GM03348 (cell line): ENCODE measurements at places on chromosomes 12 and 14.

- no peak for DNase-seq
Measured at GRCh38 chr14:59213368-59214315, 25.2 kb downstream of the DAAM1 start.

GRCh38 chr12:92290886-92291285 lies 145.2 kb upstream of the BTG1 start:
- DNase-seq: no peak

DNA sequence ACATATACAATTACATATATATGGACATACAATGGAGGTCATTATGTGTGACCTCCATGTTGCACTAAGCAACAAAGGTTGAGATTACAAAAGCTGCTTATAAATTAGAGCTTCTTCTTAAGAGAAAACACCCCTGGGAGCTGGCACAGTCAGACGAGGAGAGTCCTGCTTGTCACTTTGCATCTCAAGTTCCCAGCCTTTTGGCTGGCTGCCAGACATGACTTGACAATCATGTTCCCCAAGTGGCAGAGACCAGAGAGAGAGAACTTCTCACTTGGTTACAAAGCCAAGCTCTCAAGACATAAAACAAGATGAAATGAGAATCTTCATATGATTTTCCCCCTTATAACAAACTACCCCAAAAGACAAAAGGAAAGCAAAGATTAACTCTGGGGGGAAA lies 8.5 kb upstream of the SYNJ2BP start:
- no peak for DNase-seq

DNA sequence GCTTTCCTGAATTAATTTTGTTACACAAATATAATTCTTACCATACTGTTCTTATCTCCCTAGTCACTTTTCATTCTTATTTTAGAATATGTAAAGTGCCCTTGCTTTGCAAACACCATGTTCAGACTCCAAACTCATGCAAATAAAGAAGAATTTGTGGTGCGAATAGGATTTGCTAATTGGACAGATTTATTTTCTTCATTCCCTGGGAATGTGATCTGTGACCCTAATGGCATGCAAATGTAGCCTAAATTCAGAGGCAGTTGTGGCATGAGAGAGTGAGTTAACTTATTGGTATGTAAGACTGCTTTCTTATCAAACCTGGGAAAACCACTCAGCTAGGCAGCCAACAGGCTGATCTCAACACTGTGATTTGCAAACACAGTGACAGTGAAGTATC lies 10.0 kb downstream of the CAPZA3 start:
- peak; percentile 79 for DNase-seq

DNA sequence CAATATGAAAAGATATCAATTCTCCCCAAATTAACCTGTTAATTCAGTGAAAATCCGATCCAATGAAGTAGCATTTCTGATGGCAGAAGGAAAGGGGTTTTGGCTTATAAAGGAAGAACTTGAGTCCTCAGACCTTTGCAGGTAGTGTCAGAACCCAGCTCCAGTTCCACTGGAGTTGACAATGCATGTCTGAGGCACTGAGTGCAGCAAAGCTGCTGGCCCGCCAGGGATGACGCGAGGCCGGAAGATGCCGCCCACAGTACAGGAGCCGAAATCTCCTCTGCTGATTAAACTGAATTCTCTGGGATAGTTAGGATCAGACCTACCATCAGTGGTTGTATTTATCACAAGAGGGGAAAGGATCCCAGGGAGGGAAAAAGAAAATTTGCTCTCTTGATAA lies 220.7 kb downstream of the MSRB3 start:
- no peak for DNase-seq

DNA sequence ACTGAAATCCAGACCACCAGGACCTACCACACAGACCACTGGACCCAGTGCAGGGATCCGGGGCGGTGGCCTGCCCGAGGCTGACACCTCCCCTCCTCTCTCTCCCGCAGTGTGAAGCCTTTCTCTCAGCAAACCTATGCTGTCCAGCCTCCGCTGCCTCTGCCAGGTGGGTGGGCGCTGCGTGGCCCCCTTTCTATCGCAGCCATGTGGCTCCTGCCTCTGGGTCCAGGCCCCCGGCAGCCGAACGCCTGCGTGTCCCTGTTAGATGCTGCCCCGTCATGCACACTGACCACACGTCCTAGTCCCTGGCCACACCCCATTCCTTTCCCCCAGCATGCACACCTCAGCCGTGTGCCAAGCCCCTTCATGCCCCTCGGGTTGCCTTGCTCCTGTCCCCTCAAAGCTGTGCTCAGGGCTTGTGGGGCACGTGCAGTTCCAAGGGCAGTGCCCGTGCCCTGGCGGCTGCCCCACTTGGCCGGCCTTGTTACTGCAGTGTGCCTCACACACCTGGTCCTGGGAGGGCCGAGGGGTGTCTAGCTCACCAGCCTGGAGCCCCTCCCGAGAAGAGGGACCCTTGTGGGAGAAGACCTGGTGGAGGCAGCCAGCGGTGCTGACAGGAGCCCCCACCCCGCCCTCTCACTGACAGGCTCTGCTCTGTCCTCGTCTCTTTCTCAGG lies 58.0 kb upstream of the TSPAN9 start:
- no peak for DNase-seq

DNA sequence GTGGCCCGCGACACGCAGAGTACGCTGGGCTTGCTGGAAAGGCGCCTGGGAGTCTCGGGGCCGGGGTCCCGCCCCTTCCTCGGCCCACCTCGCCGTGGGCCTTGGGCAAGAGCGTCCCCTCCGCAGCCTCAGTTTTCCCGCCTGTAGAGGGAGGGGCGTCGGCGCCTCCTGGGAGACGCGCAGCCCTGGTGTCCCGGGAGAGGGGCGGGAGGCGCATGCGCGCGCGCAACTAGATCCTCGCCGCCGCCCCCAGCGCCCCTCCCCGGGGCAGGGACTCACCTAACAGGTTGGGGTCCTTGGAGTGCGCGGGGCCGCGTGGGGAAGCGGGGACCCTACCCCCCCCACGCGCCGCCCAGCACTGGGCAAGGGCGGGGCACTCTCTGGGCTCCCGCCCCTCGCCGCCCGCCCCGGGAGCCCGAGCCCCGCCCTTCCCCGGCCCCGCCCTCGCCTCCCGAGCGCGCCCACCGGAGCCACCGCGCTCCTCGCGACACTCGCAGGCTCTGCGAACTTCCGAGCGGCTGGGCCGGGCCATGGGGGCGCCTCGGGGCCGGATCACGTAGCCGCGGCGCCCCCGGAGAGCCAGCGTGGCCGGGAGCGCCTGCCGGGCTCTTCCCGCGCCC lies at the start of gene KIF26A:
TSS of gene KIF26A (plus strand) at position 490 of the 620 bp plus-strand sequence. CDS start 136 bp downstream, outside the sequence.
- DNase-seq: peak; percentile 53

- DNase-seq: no peak
Measured at GRCh38 chr12:32089586-32089985, 17.1 kb upstream of the BICD1 start.

- DNase-seq: no peak
Measured at GRCh38 chr14:100708425-100709288, 18.0 kb upstream of the DLK1 start.

DNA sequence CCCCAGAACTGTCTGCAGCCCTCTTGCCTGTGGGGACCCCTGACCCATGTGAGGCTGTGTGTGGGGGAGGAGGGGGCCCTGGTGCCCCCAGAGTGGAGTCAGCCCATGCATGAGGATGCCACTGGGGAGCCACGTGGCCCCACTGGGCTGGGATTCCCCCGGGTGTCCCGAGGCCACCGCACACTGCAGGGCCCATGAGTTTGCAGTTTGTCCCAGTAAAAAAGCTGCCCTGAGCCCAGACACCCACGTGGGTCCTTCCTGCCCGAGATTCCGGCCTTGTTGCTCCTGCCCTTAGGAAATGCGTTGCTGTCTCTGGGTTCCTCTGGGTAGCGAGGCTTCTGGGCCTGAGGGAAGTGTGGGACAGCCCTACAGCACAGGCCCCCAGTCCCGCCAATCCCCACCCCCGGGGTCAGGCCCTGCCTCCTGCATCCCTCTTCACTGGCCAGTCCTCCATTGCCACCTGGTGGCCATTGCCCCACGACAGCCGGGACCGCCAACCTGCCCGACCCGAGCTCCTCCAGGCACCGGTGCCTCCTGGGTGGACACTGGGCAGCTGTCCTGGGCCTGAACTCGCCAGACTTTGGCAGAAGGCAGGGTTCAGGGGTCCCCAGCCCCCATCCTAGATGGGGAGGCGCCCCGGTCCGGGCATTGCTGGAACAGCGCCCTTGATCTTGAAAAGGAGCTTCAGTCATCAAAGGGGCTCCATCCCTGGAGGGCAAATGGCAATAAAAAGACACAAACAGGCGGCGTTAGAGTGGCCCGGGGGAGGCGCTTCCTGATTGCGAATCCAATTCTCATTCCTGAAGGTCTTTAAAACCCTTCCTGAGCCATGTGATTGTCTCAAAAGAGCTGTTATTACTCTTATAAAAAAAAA lies 15.6 kb upstream of the C14orf180 start:
- peak; percentile 90 for DNase-seq

GRCh38 chr12:5521456-5522325 lies 89.8 kb downstream of the NTF3 start:
- no peak for DNase-seq

GRCh38 chr12:120941846-120942405 lies 36.4 kb upstream of the HNF1A start:
- no peak for DNase-seq

DNA sequence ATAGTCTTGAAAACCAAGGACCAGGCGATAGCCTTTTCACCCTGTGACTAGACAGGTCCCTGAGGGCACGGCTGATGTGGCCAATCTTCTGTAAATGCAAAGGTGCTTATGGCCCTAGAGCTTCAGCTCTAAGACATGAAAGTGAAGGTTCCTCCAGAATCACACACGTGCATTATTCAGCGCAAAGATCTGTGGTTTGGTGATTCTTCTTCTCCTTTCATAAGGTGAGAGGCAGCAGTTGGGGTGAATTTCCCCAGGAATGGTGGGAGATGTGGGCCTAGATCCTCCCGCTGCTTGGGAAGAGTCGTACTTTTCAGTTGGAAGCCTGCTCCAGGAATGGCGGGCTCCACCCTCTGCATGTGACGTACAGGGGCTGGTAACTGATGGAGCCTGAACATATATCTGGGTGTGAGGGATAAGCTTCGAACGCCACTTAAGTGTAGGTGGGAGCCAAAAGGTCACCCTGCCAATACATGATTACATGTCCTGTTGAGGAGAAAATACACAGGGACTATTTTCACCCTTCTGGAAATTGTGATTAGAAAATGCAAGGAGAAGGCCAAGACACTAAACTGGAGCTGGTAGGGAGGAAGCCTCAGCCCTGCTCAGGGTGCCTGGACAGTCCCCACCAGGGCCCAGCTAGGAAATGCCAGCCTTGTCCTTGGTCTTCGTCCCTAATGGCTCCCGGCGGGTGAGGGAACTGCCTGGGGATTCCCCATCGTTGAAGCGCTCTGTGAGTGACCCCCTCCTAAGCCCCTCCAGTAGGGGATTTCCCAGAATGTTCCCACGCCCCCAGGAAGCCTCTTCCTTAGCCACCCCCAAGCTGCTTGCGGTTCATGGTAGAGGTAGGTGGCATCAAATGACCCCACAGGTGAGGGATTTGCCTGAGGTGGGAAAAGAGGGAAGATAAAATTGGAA lies 17.6 kb downstream of the BATF start:
- DNase-seq: no peak

GRCh38 chr12:74689071-74689655 lies 151.5 kb downstream of the ATXN7L3B start:
- DNase-seq: peak; percentile 45

GRCh38 chr12:94768398-94769046 lies 118.2 kb upstream of the TMCC3 start:
- no peak for DNase-seq

DNA sequence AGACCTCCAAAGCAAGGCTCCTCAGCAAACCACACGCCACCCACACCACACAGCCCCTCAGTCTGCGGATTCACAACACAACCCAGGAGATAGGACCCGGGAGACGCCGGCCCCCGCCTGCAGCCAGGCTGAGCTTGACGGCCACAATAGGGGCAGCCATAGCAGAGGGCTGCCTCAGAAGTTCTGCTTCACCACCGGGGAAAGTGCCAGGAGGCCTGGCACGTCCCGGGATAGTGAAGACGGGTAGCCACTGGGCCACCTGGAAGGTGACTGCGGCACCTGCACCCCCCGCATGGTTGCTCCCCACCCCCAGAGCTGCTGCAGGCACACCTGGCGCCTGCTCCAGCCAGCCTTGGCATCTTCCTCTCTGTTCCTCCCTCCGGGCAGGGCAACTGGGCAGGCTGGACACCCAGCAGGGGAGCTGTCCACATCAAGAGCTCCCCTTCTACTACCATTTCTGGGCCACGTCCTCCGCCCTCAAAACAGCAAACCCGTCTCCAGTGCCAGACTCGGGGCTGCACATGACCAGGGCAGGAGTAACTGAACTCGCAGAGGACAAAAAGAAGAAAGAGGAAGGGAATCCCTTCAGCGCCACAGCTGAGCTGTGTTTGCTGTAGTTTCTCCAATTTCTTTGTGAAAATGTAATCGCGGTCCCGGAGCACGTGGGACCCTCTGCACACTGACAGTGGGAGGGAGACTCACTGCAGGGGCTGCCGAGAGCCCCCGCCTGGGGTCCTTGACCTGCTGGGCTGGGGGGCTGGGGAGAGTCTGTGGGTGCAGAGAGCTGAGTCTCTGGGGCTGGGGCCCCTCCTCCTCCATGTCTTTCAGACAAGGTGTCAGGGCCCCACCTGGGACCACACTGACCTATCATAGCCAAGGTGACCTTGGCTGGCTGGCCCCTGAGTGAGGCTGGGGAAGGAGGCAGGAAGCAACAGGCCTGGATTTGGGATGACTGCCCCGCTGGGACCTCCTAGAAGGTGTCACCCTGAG lies 74.2 kb upstream of the C14orf180 start:
- no peak for DNase-seq

DNA sequence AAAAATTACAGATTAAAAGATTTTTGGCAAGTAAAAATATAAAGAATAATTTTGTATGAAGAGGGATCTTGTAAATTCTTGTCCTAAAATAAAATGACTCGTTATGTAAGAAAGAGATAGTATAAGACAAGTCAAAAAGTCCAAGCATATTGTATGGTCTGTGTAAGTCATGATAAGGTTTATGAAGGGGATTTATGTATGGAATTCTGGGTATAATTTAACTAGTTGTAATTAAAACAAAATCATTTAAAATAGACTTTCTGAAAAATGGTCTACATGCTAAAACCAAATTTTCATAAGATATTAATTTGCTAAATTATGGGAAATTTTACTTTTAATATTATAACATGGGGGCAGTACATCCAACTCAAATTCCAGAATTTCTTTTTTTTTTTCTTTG lies 17.6 kb upstream of the PEX5 start:
- no peak for DNase-seq

GRCh38 chr14:31266437-31267331 lies 59.1 kb upstream of the HECTD1 start:
- no peak for DNase-seq

DNA sequence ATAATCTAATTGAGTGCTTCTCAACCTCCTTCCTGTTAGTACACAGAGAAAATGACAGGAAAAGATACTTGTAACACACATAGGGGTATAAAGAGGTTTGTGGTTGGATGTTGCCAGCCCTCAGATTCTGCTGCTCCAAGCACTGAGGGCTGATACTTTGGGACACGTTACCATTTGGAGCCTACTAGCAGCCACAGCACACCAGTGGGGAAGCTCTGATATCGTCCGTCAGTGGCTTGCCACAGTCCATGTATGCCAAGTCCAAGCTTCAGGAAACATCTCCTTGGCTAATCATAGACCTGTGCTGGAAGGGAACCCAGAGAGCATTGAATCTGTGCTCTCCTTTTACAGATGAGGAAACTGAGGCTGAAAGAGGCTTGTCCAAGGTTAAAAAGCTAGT lies 22.3 kb downstream of the B4GALNT3 start:
- no peak for DNase-seq
